ENCODE measurements at places on chromosomes 1 and 21. TPM values are rescaled to one million over a fixed set of nuclear protein-coding genes. Genes with fewer than 3 reads are reported as not detected.

DNA sequence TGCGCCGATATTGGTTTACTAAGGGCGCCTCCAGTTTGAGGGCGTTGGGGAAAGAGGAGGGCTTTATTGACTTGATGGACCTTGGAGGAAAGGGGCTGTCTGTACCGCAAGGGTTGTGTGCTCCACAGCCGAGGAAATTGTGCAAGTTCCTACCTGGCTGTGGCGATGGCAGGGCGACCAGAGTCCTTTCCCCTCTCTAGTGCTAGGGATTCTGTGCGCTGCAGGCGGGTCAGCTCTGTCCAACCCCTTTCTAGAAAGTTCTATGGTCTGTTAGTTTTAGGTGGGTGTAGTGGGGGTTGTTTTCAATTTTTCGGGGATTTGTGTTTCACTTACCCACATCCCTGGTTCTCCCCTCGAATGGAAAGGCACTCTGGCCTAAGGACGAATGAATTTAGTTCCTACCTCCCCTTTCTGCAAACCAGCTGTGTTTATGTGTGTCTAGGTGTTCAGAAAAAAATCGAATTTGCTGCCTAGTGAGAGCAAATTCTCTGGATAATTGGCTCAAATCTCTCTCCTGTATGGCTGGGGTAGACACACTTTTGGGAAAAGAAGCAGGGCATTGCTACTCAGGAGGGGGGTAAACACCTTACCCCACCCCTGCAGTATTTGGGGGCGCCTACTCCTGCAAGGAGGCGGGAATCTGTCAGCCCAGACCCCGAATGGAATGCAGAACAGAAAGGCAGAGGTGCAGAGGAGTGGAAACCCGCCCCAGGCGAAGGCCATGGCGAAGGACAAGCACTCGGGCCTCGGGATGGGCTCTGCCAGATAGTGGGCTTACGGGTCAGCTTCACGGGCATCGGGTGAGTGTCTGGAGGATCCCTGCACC lies 2.0 kb downstream of the DMBX1 start:
- peaks cover 69% of the 10 kb centered on the region for H3K27me3 ChIP-seq
- no peak overlapping the region for H3K27ac ChIP-seq
- H3K36me3 ChIP-seq = peaks cover 12% of the 10 kb centered on the region
- ATAC-seq = no peak
- H3K4me3 ChIP-seq = no peak overlapping the region

DNA sequence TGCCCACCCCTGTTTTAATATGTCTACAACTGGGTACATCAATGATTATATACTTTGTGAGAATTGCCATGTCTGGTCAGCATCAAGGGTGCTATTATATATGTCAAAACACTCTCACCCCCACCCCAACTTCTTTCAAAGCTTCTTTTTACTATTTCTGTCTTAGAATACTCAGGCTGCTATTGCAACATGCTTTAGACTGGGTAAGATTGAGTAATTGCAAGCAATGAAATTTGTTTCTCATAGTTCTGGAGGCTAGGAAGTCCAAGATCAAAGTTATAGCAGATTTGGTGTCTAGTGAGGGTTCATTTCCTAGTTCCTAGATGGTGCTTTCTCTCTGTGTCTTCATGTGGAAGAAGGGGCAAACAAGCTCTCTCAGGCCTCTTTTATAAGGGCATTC lies 100.5 kb upstream of the KCNK1 start:
- peaks cover 15% of the 10 kb centered on the region for H3K27me3 ChIP-seq
- H3K36me3 ChIP-seq = no peaks in the 10 kb centered on the region
- no peak overlapping the region for H3K4me3 ChIP-seq
- ATAC-seq = no peak

GRCh38 chr21:16534408-16535101 lies 804.8 kb downstream of the USP25 start:
- no peaks in the 10 kb centered on the region for H3K36me3 ChIP-seq
- H3K27me3 ChIP-seq = no peaks in the 10 kb centered on the region
- no peak for ATAC-seq
- H3K4me1 ChIP-seq = no peaks in the 10 kb centered on the region
- no peak overlapping the region for H3K27ac ChIP-seq
- no peak overlapping the region for H3K4me3 ChIP-seq

DNA sequence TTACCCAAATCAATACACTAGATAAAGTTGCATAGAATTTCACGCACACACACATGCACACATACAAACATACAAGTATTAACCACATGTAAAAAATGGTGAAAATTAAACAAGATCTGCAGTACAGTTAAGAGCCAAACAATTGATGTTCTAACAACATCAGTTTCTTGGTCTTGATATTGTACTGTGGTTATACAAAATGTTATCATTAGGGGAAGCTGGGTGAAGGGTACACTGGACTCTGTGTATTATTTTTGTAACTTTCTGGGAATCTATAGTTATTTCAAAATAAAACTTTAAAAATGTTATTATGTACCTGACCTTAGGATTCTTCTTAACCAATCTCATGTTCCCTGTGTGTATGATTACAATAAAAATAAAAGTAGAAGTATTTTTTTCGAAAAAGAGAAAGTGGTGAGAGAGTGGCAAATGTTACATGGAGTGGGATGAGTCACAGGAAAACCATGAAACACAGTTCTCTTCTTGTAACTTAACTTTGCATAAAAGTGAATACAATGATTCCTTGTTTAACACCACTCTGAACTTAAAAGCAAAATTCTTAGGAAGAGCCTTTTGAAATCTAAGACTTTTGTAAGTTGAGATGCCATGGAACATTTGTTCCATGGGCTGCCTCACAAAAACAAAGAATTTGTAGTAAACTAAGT lies 101.6 kb upstream of the RUNX1 start:
- ATAC-seq = peak; percentile 79
- no peaks in the 10 kb centered on the region for H3K36me3 ChIP-seq
- H3K27me3 ChIP-seq = no peaks in the 10 kb centered on the region

- no peak for ATAC-seq
- peaks cover 8% of the 10 kb centered on the region for H3K27me3 ChIP-seq
Observed at GRCh38 chr1:11704194-11704529, 12.7 kb downstream of the DRAXIN start.

GRCh38 chr1:28855469-28855951 lies 43.5 kb downstream of the OPRD1 start:
- H3K27me3 ChIP-seq = peaks cover 13% of the 10 kb centered on the region
- no peak overlapping the region for H3K4me3 ChIP-seq
- ATAC-seq = no peak
- no peak overlapping the region for H3K27ac ChIP-seq

DNA sequence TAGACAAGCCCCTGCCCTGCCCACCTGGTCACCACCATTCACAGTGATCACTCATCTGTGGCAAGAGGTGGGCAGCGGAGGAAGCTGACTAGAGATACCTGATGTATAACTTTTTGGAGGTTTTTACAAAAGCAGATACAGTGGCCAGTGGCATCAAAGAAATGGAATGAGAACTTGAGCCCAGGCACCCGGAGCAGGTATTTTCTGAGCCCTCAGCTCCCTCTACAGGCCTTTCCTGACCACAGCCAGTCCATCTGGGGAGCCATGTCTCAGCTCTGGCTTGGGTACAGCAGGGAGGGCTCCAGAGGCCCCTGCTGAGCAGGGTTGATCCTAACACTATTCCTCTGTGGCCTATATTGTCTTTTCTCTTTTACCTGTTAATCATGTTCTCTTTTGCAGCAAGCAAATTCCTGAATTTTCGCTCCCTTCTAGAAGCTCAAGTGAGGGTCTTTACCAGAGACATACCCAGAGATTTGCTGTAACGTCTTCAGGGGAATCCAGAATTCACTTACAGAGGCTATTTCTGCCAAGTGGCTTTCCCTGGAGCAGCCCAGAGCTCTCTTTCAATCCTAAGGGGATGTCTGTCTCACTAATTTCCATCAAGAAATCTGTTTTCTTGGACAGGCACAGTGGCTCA lies 27.3 kb downstream of the GPR157 start:
- H3K27ac ChIP-seq = no peak overlapping the region
- H3K27me3 ChIP-seq = no peaks in the 10 kb centered on the region
- peak; percentile 48 for ATAC-seq
- H3K4me3 ChIP-seq = no peak overlapping the region
- no peaks in the 10 kb centered on the region for H3K4me1 ChIP-seq

DNA sequence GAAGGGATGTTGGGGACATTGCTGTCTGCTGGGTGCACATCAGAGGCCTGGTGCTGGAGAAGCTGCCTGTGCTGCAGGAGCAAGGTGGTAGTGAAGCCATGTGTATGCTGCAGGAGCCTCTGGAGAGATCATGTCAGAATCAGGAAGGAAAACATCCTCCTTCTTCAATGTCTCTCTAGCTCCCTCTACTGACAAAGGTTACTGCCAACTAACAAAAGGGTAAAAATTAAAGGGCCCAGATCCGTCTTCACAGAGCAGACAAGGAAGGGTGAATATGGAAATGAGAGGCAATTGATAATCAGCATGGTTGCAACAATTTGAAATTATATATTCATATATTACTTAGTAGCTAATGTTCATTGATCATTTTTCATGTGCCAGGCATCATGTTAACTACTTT lies 32.2 kb downstream of the FAM177B start:
- peaks cover 2% of the 10 kb centered on the region for H3K27me3 ChIP-seq
- no peak for ATAC-seq
- no peak overlapping the region for H3K27ac ChIP-seq
- no peak overlapping the region for H3K4me3 ChIP-seq
- H3K36me3 ChIP-seq = no peaks in the 10 kb centered on the region

The RUNX3 gene
- total RNA-seq = 145 TPM

The CHIT1 gene
- 2.8 TPM for total RNA-seq

The EIF3I gene
- total RNA-seq = 203 TPM

The KCNK2 gene
- total RNA-seq = not detected

The ST6GALNAC3 gene
- total RNA-seq = 0.24 TPM

Data from activated T-helper 17 cell treated with anti-CD3 and anti-CD28 coated beads, Interleukin-2, amount 50 U/mL, for 72 hours (primary cell).